PC-3 (cell line): ENCODE measurements at places on chromosomes 5 and 9. TPM values are rescaled to one million over a fixed set of nuclear protein-coding genes. Genes with fewer than 3 reads are reported as not detected.

DNA sequence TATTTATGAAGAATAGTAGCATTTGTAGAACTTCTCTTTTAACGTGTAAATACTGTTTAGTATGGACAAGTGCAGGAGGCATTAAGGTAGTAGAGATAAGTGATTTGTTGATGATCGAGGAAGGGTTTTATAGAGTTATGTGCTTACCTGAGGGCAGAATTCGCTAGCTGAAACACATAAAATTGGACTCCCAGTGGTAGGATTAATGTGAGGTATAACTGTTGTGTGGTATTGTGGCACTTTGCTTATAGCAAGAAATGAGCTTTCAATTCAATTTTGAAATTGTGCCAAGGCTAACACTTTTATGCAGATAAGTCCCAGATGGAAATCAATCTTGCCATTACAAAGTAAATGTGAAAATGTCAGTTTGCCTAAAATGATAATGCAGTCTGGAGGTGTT, 1.2 kb downstream of the AP3S1 start:
- DNase-seq: no peak

DNA sequence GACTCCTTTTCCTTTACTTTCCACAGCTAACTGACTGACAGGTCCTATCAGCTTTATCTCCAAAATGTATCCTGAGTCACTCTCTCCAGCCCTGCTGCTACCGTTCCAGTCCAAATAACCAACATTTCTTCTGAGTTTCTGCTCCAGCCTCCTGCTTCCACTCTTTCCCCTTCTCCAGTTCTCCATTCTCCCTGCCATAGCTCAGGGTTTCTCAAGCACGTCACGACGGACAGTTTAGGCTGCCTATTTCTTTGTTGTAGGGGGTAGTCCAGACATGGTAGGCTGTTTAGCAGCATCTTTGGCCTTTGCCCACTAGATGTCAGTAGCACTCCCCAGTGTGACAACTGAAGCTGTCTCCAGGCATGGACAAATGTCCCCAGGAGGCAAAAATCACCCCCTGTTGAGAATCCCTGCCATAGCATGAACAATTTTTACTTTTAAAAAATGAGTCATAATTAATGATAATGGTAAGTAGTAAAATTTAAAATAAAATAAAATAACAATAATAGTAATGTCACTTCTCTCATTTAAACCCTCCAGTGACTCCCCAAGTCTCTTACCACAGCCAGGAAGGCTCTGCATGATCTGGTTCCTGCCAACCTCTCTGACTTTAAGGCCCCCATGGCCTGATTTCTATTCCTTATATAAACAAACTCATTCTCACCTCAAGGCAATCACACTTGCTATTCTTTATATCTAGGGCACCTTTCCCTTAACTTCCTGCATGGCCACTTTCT, 105.4 kb upstream of the FER start:
- peak; percentile 82 for DNase-seq

- DNase-seq: no peak
Observed at GRCh38 chr5:149745943-149746324, 15.8 kb downstream of the PPARGC1B start.

DNA sequence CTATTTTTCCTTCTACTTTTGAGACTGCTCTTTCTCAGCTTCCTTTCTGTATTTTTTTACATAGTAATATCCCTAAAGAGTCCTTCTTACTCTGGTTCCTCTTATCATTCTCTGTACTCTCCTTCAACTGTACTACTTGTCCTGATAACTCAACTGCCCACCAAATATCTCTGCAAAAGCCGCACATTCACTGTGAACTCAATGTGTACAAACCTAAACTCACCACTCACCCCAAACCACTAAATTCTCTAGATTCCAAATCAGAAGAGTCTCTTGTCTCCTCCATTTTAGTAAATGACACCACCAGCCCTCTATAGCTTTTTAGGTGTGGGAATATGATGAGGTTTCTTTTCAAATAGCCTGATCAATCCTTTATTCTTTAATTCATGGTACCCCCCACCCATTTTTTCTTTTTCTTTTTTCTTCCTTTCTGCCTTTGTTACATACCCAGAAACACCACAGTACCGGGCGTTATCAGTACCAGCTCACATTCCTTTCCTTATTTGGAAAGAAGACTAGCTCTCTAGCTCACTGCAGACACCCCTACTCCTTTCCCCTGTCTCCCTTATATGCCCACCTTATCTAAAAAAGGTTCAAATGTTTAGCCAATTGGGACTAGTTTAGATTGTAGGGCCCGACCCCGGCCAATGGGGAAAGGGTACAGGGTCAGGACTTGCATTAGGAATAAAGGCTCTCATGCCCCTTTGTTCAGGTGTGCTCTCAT, 63.1 kb upstream of the RANBP6 start:
- DNase-seq: no peak

DNA sequence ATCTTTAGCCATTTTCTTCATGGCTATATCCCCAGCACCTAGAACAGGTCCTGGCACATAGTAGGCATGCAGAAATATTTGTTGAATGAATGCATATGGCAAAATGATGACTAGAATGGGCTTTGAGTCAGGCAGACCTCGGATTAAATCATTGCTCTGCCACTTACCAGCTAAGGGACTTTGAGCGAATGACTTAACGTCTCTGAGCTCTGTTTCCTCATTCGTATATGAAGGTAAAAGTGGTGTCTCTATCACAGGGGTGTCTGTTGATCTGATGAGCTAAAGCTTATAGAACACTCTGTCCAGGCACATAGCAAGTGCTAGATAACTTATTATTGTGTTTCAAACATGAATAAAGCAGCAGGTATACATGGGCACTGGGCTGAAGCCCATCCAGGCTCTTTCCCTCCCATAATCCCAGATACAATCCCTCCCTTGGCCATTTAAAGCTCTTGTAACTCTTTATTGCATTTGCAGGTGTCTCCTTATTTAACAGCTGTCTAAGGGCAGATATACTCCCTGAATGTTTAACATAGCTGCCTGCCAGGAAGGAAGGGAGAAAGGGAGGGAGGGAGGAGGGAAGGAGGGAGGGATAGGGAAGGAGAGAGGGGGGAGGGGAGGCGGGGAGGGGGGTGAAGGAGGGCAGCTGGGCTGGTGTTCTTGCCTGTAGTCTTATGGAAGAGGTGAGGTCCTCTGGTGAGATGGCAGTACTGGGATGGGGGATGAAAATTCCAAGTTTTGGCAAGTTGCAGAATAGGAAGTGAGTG, 23.2 kb upstream of the STXBP1 start:
- no peak for DNase-seq

LIFR gene
- total RNA-seq: 10.4 and 15.7 TPM in 2 replicates

PAPPA gene
- not detected in 2 replicates for total RNA-seq

DNA sequence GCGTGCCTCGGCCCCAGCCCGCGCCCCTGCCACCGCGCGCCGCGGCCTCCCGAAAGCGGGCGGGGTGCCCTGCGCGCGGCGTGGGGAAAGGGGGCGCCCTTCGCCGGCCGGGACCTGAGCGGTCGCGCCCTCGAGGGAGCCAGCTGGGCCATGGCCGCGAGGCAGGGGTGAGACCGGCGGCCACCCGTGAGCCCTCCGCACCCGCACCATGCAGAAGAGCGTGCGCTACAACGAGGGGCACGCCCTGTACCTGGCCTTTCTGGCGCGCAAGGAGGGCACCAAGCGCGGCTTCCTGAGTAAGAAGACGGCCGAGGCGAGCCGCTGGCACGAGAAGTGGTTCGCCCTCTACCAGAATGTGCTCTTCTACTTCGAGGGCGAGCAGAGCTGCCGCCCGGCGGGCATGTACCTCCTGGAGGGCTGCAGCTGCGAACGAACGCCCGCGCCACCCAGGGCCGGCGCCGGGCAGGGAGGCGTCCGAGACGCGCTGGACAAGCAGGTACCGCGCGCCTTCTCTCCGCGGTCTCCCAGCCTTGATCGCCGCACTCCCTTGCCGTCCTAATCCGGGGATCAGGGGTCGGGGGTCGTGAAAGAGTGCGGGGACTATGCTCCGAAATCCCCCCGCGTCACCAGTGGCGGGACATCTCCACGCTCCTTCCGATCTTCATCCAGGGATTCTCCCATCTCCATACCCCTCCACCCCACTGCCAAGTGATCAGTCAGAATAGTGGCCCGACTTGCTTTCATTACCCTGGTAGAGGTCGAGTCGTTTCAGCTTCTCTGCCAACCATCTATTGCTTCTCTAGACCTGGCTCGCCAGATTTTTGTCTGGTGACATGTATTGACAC, 590 bp downstream of the RASGRF2 start:
- no peak for DNase-seq

CYSRT1 gene
- total RNA-seq: 0.29 and 1.3 TPM in 2 replicates

GRCh38 chr5:110072651-110073050, 382.9 kb downstream of the MAN2A1 start:
- no peak for DNase-seq

PCDHAC2 gene
- 4.2 and 8.2 TPM in 2 replicates for total RNA-seq

DNA sequence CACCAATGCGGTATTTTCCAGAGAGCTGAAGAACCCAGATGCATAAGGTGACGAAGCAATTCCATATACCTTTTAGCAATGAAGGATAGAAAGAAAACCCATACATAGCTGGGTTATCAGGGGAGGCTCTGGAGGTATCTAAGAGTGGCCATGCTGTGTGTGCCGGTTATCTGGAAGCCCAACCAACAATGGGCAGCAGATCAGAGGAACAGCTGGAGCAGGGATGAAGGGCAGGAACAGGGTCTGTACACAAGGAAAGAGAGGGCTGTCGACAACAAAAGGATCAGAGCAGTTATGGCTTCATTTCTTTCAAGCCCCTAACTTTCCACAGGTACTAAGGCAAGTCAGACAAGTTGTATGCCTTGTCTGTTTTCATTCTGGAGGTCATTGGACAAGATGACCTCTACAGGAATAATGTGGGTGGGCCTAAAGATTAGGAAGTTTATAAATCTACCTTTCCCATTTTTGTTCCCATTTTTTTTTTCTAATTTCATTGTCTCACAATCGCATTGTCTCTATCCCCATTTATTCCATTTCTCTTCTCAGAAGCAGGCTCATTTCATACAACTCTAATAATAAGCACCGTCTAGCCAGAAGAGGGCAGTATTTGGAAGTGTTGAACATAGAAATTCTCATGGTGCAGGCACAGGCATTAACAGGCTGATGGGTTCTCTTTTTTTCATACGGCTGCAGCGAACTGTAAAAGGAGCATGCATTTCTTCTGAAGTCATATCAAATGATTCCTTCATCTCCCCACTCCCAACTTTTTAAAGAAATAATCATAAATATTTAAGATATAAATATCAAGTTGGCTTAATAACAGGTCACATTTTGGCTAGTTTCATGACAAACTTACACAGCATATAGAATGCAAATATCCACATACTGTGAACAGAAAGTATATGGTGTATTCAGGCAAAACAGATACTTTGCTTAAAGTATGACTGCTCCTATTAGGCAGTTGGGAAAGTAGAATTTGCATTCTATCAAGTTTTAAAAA, 63.5 kb downstream of the ZNF474 start:
- DNase-seq: peak; percentile 65

DNA sequence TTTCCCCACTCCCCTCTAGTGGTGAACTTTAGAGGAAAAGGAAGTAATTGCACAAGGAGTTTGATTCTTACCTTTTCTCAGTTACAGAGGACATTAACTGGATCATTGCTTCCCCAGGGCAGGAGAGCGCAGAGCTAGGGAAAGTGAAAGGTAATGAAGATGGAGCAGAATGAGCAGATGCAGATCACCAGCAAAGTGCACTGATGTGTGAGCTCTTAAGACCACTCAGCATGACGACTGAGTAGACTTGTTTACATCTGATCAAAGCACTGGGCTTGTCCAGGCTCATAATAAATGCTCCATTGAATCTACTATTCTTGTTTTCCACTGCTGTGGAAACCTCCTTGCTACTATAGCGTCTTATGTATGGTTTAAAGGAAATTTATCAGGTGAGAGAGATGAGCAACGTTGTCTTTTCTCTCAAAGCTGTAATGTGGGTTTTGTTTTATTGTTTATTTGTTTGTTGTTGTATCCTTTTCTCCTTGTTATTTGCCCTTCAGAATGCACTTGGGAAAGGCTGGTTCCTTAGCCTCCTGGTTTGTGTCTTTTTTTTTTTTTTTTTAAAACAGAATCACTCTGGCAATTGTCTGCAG, 25.3 kb downstream of the SLC22A5 start:
- DNase-seq: no peak

PCDHGC3 gene
- total RNA-seq: 0.35 and 2.1 TPM in 2 replicates

DNA sequence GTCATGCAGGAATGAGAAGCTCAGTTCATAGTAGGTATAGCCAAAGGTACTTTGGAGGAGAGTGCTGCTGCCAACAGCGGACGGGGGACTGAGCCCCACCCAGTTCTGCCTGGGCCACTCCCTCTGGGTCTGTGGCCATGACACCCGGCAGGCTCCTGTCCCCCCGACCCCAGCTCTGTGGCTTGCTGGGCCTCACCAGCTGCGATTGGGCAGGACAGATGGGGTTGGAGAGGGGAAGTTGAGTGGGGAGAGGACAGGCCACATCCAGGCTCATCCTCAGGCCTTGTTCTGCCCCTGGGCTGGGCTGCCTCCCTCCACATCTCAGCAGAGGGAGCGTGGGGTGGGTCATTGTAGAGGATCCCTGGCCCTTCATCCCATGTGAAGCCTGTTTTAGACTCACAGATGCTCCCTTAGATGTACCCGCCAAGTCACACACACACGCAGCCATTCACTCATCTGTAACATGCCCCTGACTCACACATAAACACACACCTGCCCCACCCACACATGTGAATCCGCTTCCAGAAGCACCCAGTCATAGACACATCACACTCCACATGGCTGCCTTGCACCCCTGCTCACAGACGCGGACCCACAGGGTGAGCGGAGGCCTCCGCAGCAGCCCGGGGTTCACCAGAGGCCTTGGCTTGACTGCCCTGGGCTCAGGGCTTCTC, 48.8 kb downstream of the NTNG2 start:
- peak; percentile 57 for DNase-seq

GRCh38 chr5:72387985-72388384, 67.8 kb downstream of the PTCD2 start:
- peak; percentile 87 for DNase-seq

DNA sequence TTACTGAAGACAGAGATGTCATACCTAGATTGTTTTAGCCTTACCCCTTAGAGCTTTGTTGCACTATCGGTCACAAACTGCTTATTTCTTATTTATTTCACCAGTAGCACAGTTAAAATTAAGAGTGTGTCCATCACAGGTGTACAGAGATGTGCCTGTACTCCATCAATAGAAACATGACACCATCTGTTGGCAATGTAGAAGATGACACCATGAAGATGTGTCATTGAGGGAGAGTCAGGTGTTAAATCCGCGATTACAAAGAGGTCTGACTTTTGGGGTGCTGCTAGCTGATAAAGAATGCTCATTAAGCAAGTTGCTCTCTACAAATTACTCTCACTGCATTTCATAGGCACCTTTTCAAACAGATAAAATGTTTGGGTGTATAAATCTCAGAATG, 164.4 kb downstream of the SMARCA2 start:
- no peak for DNase-seq
